Upper lobe of left lung (tissue), 6 donors: ENCODE measurements at places on chromosomes 2 and 18. TPM values are rescaled to one million over a fixed set of nuclear protein-coding genes. Genes with fewer than 3 reads are reported as not detected.

Gene GPAT2
- 8.9 TPM for total RNA-seq

Gene ZNF532
- 37.0 TPM for total RNA-seq

Gene RAB31
- 44.0 TPM for total RNA-seq

Gene FNDC4
- 2.9 TPM for total RNA-seq

Gene RAB17
- 97.2 TPM for total RNA-seq

Gene CELF4
- not detected for total RNA-seq

Gene DNAH7
- total RNA-seq: 10.2 TPM

DNA sequence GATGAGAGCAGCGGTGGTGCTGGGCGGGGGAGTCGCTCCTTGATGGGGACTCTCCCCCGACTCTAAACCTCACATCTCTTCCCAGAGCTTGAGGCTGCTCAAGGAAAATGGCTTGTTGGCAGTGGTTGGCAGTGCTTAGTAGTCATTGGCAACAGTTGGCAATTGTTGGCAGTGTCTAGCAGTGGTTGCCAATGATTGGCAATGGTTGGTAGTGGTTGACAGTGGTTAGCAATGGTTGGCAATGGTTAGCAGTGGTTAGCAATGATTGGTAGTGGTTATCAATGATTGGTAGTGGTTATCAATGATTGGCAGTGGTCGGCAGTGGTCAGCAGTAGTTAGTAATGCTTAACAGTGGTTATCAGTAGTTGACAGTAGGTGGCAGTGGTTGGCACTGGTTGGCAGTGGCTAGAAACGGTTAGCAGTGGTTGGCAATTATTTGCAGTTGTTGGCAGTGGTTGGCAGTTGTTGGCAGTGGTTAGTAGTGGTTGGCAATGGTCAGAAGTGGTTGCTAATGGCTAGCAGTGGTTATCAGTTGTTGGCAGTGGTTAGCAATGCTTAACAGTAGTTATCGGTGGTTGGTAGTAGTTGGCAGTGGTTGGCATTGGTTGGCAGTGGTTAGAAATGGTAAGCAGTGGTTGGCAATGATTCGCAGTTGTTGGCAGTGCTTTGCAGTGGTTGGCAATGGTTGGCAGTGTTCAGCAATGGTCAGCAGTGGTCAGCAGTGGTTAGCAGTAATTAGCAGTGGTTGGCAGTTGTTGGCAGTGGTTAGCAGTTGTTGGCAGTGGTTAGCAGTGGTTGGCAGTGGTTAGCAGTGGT, 85.4 kb upstream of the OTOS start:
- peak; percentile 14 for DNase-seq

DNA sequence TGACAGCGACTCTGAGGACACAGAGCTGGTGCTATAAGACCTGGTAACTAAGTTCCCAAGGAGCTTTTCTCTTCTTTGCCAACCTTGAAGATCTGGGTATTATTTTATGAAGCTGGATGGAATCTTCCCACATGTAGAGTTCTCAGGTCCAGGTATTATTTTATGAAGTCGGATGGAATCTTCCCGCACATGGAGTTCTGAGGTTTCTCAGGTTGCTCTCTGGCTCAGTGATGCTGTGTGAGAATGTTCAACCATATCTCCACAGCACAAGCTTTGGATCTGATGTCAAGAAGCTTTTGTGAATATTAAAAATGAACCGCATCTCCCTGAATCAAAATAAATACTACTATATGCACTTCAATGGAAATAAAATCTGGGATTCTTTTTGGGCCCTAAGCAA, at the start of gene SMIM21:
TSS of gene SMIM21 (minus strand) at position 101 of the 400 bp plus-strand sequence. CDS start 140 bp downstream, outside the sequence.
- no peak for DNase-seq
